ENCODE measurements at places on chromosomes 3 and 15. TPM values are rescaled to one million over a fixed set of nuclear protein-coding genes. Genes with fewer than 3 reads are reported as not detected.

The CHST13 gene
- 0.22 TPM for total RNA-seq

The GABRR3 gene
- total RNA-seq, result not detected

The TOMM70 gene
- total RNA-seq, result 18.6 TPM

The ITPKA gene
- 1.2 TPM for total RNA-seq

The TAGLN3 gene
- total RNA-seq, result 0.42 TPM

The C2CD4A gene
- 3.6 TPM for total RNA-seq

The SLCO3A1 gene
- total RNA-seq, result 15.5 TPM

The GATM gene
- 1,576 TPM for total RNA-seq

The NR2F2 gene
- 8.6 TPM for total RNA-seq

The FGD5 gene
- 4.6 TPM for total RNA-seq

The SHISA5 gene
- total RNA-seq, result 45.5 TPM

The FETUB gene
- total RNA-seq, result not detected

The CYP8B1 gene
- 0.22 TPM for total RNA-seq

The CKMT1A gene
- total RNA-seq, result 3.5 TPM

The SLC24A1 gene
- total RNA-seq, result 5.3 TPM

The PLS1 gene
- 9.9 TPM for total RNA-seq

The ZNF501 gene
- 2.4 TPM for total RNA-seq

The RASL12 gene
- total RNA-seq, result 0.74 TPM

The HIGD2B gene
- not detected for total RNA-seq

The CADPS gene
- total RNA-seq, result 24.9 TPM

The LRCH3 gene
- 11.2 TPM for total RNA-seq

The ARGFX gene
- not detected for total RNA-seq

The STAC gene
- total RNA-seq, result 0.12 TPM

The ARHGEF26 gene
- total RNA-seq, result 5.1 TPM

The GOLGA6L9 gene
- 1.8 TPM for total RNA-seq

The TNFSF10 gene
- total RNA-seq, result 14.7 TPM

The RGMA gene
- total RNA-seq, result 3.7 TPM

Data from pancreas (tissue), 10 donors.